SW 1271 (cell line): ENCODE measurements at places on chromosomes 12 and 14.

GRCh38 chr12:77248036-77248435 lies 182.7 kb upstream of the E2F7 start:
- DNase-seq: no peak

DNA sequence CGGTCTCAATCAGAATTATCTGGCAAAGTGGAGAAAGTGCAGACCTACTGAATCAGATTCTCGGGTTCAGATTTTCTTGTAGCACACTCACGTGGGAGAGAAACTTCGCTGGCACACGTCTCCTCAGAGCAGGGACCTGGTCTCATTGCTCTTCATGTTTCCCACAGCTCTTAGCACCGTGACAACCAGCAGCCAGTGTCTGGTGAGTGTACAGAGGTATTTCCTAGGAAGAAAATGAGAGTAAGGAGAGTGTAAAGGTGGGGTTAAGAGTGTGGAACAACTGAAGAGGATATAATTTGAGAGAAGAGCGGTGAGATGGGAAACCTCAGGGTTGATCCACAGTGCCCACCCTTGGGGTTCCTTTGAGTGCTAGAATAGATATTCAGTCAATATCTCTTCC lies 89.2 kb downstream of the ARF6 start:
- DNase-seq: no peak

DNA sequence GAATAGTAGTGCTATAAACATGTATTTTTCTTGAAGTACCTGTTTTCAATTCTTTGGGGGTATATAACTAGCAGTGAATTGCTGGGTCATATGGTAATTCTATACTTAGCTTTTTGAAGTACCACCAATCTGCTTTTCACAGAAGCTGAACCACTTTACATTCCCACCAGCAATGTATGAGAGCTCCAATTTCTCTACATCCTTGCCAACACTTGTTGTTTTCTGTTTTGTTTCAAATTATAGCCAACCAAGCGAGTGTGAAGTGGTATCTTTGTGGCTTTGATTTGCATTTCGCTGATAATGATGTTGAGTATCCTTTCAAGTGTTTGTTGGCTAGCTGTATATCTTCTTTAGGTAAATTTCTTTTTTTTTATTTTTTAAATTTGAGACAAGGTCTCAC lies 95.7 kb downstream of the PAPLN start:
- DNase-seq: no peak

- DNase-seq: no peak
Observed at GRCh38 chr14:60363275-60363674, 114.3 kb downstream of the PPM1A start.

DNA sequence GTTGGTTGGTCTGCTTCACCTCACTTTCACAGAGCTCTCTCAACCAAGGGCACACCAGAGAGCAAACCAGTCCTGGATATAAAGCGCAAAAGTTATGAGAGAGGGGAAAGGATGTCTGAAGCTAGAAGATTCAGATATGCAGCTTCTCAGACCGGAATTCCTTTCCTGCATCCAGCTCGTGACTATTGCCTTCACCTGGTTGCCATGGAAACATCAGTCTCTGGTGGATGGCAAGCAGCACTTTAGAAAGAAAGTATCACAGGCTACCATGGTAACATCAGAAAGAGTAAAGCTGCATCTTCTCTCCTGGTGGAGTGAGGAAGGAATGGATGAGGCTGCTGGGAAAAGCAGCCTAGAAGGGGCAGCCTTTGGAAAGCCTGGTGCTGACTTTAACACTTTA lies 13.7 kb downstream of the REM2 start:
- no peak for DNase-seq

DNA sequence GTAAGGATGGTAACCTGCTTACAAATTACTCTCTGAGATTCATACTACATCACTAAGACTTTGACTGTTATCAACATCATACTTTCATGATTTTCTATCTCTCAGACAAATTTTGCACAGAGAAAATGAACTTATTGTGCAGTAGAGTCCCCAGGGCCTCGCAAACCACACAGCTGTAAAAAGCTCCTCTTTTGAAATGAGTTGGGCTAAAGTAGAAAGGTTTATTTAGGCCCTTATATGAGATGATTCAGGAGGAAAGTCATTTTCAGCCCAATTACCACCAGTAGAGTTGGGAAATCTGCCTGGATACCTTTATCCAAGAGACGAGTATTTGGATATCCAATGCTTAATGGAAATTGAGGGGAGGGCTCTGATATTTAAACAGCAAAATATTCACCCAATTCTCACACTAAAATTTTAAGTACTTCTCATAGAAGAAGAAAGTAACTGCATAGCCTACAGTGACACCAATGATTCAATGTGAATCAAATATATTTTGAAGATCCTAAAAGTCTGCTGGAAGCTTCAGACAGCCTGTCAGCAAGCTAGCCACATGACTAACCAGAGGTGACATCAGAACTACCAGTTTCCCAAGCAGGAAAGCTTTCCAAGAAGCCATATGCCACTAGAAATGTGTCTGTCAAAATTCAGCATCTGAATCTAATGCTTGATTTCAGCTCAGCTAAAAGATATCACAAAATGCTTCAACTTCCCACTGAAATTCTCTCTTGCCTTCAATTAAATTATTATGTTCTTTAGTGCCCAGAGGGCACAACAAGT lies 190.1 kb upstream of the SYT1 start:
- DNase-seq: no peak

DNA sequence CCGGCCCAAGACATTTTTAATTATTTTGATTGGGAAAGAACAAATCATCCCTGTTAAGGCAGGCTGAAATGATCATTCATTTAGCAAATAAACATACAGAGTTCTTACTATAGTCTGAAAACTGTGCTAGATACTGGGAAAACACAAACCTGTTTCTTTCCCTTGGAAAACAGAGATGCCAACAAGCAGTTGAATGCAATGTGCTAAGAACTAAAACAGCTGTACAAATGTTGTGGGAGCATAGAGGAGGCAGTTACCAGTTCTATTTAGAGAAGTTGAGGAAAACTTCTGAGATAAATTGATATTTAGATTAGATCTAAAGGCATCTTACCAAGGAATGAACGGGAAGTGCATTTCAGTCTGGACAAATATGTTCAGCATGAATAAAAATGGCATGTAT lies 3.2 kb upstream of the NECAP1 start:
- no peak for DNase-seq

- DNase-seq: peak; percentile 15
Observed at GRCh38 chr12:51421266-51421884, 3.3 kb upstream of the SLC4A8 start.

GRCh38 chr12:119239040-119239439 lies 60.3 kb downstream of the HSPB8 start:
- DNase-seq: no peak

DNA sequence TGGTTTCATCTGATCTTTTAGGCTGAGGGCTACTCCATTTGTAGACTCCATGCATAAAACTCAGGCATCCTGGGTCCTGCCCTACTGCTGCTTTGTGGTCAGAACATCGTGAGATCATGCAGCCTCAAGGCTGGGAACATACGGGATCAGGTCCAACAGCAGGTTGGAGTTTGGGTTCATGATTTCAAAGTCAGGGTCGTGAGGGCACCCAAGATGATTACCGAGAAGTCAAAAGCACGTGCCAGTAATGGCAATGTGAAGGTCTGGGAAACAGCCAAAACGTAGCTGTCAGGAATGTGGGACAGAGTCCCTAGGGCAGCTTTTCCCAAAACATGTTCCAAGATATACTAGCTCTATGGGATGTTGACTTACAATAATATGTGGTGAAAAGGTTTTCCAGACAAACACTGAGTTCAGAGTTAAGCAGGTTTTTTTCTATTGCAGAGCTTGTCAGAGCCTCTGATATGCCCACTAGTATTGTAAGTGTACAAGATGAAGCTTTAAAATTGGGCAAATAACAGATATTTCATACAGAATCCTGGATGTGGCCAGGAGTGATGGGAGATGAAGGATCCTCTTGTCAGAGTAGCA lies 130.3 kb upstream of the DNM1L start:
- no peak for DNase-seq

GRCh38 chr14:61527325-61528100 lies 167.8 kb upstream of the HIF1A start:
- no peak for DNase-seq

GRCh38 chr14:61528591-61529021 lies 166.7 kb upstream of the HIF1A start:
- DNase-seq: no peak

- peak; percentile 99 for DNase-seq
Observed at GRCh38 chr12:31749024-31749704, 20.3 kb upstream of the AMN1 start.

DNA sequence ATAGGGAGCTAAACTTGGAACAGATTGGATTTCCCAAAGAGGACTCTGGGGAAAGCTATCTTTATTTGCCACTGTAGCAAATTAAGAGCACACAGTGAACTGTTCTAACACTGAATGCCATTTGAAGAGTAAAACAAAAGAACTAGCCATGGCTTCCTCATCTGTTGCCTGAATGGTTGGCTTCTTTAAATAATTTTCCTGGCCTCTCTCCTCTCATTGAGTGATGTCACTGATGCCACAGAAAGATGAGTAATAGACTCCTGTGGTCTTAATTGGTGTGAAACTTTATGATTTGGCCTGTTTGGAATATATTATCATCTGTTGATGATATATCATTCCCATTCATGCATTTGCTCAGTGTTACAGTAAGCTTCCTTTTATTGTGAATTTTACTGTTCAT lies 42.5 kb downstream of the WDR20 start:
- DNase-seq: no peak

DNA sequence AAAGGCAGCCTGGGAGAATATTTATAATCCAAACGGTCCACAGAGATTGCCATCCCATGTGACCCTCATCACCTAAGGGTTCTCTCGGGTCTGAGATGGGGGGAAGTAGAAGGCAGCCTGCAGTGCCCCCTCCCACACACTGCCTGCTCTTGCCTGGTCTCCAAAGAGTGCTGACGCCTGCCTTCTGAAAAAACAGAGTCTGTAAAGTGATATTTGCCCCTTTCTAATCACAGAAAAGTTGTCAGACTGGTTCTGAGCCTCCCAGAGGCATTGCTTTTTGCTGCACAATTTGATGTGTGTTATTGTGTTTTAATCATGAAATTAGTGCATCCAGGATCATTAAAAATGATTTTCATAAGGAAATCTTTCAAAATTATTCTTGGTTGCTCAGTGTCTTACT lies 59.2 kb downstream of the TMEM30B start:
- DNase-seq: no peak

- no peak for DNase-seq
Observed at GRCh38 chr14:93073910-93074769, 41.6 kb downstream of the ITPK1 start.

DNA sequence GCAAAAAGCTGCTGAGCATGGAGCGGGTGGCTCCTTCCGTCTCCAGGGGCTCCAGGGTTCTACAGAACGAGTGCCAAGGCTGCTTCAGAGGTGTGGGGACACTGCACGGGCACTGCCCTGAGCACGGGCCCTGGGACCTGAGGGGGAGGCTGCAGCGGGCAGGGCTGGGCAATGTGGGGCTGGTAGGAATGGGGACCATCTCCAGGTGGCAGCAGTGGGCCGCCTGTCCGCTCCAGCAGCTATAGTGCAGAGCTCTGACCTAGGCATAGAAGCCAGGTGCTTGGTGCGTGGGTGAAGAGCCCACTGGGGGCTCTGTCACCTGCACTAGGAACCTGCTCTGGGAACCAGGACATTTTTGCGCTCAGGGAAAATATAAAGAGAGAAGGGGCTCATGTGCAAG lies 22.3 kb downstream of the HDAC7 start:
- no peak for DNase-seq

- no peak for DNase-seq
Observed at GRCh38 chr12:55797068-55797467, 20.5 kb downstream of the SARNP start.

GRCh38 chr12:31589904-31590641 lies 863 bp downstream of the DENND5B start:
- DNase-seq: peak; percentile 53

DNA sequence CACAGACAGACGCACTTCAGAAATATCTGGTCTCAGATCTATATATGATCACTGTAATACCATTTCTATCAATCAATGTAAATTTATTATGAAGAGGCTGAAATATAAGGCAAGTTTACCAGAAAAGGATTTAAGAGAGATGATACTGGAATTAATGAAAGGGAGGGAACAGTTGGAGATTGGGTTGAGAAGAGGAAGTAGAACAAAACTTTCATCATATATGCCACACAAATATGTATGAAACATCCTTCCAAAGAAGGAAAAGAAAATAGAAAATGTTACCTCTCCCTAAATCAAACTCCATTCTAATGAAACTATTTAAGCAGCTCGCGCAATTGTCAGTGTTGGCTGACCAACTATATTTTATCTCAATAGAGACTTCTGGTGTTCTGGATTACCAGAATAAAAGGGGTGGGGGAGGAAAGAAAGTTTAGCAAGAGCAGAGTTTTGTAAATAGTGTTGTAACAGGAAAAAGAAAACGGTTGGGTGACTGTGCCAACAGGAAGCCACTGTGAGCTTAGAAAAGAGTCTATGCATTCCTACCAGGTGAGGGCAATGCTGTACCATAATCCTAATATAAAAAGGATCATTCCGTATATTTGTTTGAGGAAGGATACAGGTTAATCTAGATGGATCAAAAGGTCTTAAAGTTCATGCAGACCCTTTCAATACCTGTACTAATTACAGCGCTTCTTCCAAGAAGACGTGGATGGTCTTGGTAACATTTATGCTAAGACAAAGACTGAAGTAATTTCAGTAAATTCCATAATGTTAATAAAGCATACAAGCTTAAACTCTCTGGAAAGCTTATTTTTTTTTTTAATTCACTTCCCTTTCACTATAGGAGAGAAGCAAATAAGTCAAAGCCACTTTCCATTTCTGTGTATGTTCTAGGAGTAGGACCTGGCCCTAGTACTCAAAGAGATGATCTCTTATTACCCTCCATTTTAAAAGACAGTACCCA lies 14.5 kb upstream of the LLPH start:
- peak; percentile 48 for DNase-seq

GRCh38 chr12:22627371-22627770 lies 2.4 kb downstream of the ETNK1 start:
- no peak for DNase-seq

DNA sequence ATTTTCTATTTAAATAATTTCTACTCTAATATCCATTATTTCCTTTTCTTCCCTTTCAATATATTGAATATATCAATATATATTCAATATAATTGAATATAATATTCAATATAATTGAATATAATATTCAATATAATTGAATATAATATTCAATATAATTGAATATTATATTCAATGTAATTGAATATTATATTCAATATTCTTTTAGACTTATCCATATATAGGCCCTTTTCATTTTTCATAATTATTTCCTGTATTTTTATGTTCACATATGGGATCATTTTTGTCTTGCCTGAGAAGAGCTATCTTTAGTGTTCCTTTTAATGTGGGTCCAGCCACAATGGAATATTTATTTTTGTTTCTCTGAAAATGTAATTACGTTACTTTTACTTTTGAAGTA lies 88.9 kb upstream of the ESRRB start:
- no peak for DNase-seq

GRCh38 chr12:48280572-48280971 lies 70.1 kb downstream of the ZNF641 start:
- no peak for DNase-seq

DNA sequence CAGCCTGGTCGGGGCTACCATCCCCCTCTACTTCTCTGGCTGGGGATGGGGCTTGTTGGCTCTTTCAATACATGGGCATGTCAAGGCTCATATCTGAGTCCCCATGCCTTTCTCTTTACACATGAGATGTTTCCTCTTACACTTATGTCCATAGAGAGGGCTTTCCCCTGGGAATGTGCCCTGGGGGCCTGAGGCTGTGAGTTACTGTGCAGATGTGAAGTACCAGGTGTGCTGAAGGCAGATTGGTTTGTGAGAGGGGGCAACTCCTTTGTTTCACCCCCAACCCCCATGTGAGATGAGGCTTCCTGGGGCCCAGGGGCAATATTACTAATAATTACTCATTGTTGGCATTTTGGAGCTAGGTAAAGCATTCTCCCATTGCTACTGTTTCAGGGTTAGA lies 32.8 kb downstream of the NRXN3 start:
- no peak for DNase-seq

- no peak for DNase-seq
Observed at GRCh38 chr12:105740970-105741725, 397.6 kb downstream of the NUAK1 start.
